CD4-positive, alpha-beta T cell treated with Interleukin-4 for 1 hour (primary cell): ENCODE measurements at places on chromosomes 7 and 10.

GRCh38 chr10:62885684-62886461 lies 69.7 kb upstream of the EGR2 start:
- DNase-seq, result no peak

DNA sequence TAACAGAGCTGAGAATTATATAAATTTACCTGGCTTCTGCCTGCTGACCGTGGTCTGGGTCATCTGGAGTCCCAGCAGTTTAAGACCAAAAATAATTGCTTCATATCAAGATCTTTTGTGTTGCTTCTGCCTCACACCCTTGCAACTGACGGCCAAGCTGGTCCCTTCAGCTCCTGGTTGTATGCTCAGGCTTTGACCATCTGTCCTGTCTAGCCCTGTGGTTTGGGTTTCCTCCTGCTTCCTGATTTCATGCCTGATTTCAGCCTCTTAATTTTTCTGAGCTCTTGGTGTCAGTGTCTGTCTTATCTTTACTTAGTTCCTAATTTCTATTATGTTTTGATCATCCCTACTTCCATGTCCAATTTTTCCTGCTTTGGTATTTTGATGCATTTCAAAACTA lies 87.9 kb upstream of the PLXDC2 start:
- no peak for DNase-seq

- DNase-seq, result no peak
Observed at GRCh38 chr7:108037140-108037539, 34.2 kb upstream of the LAMB1 start.

DNA sequence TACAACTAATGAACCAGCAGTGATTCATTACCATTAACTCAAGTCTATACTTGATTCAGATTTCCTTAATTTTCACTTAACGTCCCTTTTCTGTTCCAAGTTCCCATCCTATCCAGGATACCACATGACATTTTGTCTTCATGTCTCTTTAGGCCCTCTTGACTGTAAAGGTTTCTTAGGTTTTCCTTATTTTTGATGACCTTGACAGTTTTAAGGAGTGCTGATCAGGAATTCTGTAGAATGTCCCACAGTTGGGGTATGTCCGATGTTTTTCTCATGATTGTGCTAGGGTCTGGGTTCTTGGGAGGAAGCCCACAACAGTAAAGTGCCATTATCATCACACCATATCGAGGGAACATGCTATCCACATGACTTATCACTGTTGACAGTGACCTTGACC lies 162.7 kb downstream of the PTPN20 start:
- DNase-seq, result no peak

- no peak for DNase-seq
Observed at GRCh38 chr10:7488418-7488829, 77.6 kb upstream of the SFMBT2 start.

DNA sequence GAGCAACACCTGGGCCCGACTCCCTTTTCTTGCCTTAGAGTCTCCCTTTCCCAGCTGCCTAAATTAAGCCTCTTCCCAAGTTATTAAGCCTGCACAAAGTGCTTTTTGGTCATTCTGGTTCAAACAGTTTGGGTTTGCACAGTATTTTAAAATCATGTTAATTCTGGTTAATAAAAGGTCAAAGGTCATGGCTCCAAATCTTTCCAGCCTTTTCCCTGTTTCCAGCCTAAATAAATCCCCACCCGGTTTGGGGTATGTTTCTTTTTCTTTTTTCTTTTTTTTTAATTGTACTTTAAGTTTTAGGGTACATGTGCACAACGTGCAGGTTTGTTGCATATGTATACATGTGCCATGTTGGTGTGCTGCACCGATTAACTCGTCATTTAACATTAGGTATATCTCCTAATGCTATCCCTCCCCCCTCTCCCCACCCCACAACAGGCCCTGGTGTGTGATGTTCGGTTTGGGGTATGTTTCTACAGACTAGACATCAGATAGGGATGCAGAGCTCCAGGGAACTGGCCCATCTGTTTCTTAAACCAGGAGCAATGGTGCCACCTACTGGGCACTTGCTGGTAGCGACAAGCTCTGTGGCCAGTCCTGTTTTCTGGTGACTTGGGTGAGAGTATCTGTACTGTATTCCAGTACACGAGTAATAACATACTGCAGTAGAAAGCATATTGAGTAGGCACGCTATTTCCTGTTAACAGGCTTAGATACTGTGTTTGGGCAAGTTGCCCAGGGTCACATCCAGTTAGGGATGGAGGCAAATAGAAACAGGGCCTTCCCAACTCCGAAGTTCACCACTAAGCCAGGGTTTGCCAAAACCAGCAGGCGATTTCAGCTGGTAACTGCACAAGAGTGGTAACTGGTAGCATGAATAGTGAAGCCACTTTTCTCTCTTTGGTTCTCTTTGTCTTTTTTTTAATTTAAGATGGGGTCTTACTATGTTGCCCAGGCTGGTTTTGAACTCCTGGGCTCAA lies 60.6 kb upstream of the TRIM8 start:
- DNase-seq, result peak; percentile 86

GRCh38 chr7:1537535-1538412 lies 7.3 kb downstream of the MAFK start:
- DNase-seq, result no peak

GRCh38 chr7:30584965-30585364 lies 9.7 kb upstream of the GARS1 start:
- no peak for DNase-seq

DNA sequence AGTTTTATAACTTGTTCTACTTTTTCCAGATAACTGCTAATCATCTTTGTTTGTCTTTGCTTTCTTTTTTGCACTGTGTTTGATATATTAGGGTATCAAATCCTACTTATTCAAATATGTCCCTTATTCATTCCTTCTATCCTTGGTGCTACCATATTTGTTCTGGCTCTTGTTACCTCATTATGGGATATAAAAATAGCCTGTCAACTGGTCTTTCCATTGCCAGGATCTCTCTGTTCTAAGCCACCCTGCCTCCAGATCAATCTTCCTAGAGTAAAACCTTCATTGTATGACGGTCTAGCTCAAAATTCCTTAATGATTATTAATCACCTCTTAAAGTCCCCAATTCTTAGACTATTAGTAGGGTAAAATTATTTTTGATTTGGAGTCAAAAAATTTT lies 25.2 kb downstream of the MET start:
- no peak for DNase-seq

GRCh38 chr7:20284003-20284770 lies 46.5 kb upstream of the ITGB8 start:
- DNase-seq, result no peak

GRCh38 chr7:93890041-93890463 lies 501 bp downstream of the TFPI2 start:
- DNase-seq, result no peak

- no peak for DNase-seq
Observed at GRCh38 chr7:18126281-18126680, 98.6 kb upstream of the PRPS1L1 start.

DNA sequence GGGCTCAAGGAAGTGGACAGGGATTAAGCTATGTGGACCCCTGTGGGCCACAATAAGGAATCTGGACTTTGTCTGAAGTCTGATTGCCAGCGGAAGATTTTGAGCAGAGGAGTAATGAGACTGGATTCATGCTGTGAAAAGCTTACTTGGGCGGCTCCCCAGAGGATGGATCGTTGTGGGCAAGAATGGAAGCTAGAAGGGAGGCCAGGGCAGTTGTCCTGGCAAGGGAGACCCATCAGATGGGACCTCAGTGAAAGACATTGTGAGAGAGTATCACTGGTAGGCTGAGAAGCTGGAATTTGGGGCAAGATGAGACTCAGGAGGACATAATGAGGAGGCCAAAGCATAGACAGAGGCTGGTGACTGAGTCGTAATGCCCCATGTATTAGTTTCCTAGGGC lies 15.6 kb downstream of the ABCC2 start:
- no peak for DNase-seq

- no peak for DNase-seq
Observed at GRCh38 chr10:69492746-69493462, 41.6 kb downstream of the TSPAN15 start.

DNA sequence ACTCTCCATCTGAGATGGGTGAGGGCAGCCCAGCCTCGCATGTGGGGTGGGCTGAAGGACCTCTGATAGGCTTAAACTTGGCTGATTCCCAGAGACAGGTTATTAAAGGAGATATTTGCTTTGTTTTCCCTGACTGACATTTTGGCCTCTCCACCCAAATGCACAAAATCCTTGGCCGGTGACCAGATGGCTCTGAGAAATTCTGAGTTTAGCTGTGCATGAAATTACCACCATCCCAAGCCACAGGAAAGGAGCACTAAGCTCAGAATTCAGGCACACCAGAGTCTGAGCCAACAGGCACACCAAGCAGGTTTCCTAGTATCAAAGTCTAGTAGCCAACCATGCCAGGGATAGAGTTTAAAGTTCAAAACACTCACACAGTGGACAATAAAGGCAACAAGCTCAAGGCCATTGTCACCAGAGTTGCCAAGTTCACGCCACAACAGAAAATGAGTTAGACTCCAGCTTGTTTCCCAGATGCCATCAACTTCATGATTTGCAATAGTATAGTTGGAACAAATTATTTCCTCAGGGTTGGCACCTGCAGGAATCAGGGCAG lies 387.6 kb downstream of the KCNMA1 start:
- DNase-seq, result no peak

DNA sequence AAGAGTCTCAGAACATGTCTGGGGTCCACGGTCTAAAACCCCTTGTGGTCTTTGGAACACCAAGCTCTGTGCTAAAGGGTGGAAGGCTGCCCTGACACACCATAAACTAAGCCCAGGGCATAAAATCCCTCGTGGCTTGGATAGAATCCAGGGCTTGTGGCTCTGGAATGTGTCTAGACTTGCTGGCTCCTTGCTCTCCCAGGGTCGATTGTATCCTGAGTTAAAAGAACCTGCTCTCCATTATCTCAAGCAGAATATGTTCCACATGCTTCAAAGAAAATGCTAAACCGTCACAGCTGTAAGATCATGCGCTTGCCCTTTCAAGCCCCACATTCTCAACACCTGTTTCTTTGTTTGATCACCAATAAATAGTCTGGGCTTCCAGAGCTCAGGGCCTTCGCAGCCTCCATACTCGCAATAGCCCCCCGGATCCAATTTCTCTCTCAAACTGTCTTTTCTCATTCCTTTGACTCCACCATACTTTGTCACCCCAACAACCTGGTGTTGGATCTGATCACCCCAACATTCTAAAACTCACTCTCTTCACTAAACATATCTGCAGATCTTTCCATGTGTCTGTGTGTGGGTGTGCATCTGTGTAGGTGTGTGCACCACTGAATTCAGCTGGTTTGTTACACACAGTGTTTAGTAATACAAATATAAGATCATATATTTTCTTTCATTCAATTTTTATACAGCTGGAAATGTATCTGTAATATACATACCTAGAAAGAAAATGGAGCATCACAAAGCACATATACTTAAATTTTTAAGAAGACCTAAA lies 238.5 kb downstream of the ZMYND11 start:
- no peak for DNase-seq

DNA sequence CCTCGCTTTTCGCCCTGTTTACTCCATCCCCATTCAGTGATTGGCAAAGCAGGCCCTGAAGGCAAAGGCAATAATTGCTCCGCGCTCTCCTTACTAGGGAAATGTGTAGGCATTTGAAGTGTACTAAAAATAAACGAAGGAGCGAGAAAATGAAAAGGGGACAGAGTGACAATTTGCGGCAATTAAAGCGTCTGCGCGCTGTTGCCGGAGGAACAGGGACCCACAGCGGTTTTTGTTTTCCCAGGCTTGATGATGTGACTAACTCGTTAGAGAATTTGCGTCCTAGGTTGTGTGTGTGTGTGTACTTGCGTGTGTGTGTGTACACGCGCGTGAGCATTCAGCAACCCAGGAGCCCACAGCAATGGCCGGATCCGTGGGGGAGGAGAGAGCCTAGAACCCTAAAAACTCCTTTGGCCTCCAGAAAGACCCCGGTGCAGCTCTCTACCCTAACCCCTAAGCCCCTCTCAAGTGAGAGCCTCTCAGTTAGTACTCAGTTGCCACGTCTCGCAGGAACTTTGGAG lies 7.8 kb upstream of the DLX6 start:
- DNase-seq, result no peak

DNA sequence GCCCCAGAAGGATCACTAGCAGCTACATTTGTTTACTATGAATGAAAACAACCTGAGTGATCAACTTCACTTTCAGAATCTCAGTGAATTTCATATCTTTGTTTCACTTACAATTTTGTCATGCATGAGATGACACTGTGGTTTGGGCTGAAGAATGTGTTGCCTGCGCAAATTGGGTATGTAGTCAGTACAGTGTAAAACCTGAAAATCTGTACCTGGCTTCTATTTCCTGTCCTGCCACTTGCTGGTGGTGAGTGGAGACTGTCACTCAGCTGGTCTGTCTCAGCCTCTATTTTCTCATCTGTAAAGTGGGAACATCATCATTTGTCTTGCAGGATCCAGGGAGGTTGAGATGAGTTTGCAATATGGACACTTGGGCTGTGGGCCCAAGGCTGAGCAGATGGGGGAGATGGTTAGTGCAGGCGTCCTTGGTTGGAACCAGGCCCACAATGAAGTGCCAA lies 118.0 kb downstream of the WDFY4 start:
- DNase-seq, result no peak

- DNase-seq, result no peak
Observed at GRCh38 chr10:6701289-6701688, 121.2 kb upstream of the PRKCQ start.

DNA sequence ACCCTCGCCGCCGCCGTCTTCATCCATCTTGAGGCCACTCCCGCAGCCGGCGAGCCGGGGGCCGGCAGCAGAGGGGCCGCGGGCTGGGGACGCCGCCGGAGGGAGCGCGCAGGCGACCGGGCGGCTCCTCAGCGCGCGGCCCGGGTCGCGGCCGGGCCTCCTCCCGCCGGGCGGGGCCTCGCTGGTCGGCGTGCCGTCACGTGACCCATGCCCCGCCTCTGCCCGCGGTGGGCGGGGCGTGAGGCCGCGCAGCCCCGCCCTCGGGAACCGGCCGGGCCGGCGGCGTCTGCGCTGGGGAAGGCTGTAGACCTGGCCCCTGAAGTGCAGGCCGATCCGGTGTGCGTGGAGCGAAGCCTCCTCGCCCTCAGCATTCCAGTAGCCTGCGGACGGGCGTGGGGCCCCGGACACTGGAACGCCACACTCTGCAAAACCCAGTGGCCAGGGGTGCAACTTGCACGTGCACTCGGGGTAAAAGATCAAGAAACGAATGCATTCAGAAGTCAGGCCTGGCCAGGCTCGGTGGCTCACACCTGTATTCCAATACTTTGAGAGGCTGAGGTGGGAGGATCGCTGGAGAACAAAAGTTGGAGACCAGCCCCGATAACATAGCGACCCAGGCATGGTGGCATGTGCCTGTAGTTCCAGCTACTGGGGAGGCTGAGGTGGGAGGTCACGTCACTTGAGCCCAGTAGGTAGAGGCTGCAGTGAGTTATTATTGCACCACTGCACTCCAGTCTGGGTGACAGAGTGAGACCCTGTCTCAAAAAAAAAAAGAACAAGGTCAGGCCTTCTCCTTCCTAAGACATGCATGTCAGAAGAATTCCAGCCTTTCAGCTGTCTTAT lies at the start of gene CYTH3:
Gene CYTH3, minus strand, starts transcription at position 144 of the 843 bp plus-strand sequence. Its CDS starts 117 bp downstream, at position 27.
- DNase-seq, result peak; percentile 78

DNA sequence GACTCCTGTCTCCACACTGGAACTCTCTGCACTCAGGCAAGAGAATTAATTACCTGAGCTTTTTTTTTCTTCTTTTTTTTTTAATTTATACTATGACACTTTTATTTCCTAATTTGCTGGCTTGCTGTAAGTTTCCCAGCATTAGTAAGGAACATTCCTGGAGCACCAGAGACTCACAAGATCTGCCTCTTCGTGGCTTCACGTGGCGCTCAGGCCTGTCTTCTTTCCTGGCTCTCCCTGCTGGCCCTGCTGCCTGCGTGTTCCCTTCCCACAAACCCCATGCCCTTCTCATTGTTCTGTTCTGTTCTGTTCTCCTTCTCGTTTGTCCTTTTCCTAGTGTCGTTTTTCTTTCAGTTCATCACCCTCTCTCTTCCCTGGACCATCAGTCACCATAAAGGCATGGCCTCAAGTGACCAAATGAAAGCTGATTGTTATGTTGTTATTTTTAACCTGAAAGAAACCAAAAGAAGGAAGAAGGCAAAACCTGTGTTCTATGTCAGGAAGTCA lies 591.6 kb upstream of the PFKP start:
- no peak for DNase-seq
